ENCODE measurements at places on chromosomes 6 and 20. TPM values are rescaled to one million over a fixed set of nuclear protein-coding genes. Genes with fewer than 3 reads are reported as not detected.

Gene PRICKLE4
- not detected for total RNA-seq

Gene INSM1
- 0.12 TPM for total RNA-seq

DNA sequence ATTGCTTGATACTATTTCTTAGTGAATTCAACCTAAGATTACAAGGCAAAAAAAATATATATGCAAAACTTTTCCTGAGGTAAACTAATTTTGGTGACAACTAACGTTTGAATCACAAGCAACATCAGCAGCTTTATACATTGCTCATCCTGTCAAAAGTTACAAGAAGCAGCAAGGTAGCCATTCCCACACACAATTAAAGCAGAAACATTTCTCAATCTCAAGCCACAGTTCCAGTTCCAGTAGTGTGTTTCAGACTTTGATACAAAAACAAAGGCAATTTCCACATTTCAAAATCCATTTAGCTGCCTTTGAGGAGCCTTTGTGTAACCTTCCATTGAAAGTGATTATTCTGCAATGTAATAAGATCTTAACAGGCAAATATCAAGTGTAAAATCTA lies 191.0 kb downstream of the WDR27 start:
- DNase-seq = no peak
- H3K4me1 ChIP-seq = no peaks in the 10 kb centered on the region
- H3K27me3 ChIP-seq = no peaks in the 10 kb centered on the region
- no peaks in the 10 kb centered on the region for H3K36me3 ChIP-seq
- no peak overlapping the region for H3K4me3 ChIP-seq

- no peaks in the 10 kb centered on the region for H3K36me3 ChIP-seq
- H3K4me3 ChIP-seq = no peak overlapping the region
Observed at GRCh38 chr6:13733178-13733887, 21.7 kb upstream of the RANBP9 start.

DNA sequence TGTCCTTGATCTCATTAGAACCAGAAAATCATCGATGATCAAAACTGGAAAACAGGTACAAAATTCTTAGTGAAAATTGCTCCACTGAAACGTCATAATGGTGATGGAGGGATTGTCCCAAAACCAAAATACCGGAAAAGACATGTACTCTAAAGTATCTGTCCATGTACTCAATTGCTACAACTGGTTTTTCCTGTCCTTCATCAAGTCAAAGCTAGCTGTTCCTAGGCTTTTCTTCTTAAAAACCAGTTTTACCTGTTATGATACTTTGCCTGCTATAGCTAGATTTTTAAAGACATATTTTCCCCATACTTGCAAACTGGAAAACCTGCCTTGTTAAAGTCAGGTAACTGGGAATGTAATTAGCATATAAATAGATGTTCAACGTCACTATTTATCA lies 50.5 kb upstream of the LRRC1 start:
- no peak for DNase-seq
- no peak overlapping the region for H3K4me3 ChIP-seq
- no peak overlapping the region for H3K27ac ChIP-seq
- no peaks in the 10 kb centered on the region for H3K36me3 ChIP-seq
